ENCODE measurements at places on chromosomes 7 and 10.

DNA sequence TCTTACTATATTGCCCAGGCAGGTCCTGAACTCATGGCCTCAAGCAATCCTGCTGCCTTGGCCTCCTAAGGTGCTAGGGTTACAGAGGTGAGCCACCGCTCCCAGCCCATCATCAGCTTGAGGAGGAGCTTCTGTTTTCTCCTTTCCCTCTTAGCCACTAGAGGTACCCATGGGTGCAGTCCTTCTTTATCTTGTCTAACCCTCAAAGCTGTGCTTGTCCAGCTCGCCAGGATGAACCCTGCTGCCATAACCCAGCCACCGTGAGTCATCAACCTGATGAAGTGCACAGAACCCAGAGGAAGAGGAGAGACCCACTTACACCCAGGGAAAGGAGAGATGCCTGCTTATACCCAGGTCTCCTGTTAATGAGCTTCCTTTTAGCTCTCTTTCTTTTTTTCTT, 133.4 kb downstream of the CUL2 start:
- no peak for DNase-seq

GRCh38 chr7:113289140-113289740, 170.9 kb upstream of the SMIM30 start:
- DNase-seq: no peak

DNA sequence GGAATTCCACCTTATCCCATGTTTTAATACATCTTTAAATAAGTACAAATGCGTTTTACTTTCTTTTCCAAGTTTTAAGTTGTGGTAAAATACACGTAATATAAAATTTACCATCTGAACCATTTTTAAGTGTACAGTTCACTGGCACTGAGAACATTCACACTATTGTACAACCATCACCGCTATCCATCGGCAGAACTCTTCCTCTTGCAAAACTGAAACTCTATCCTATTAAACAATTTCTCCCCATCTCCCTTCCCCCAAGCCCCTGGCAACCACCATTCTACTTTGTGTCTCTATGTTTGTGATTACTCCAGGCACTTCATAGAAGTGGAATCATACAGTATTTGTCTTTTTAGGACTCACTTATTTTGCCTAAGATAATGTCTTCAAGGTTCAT, 33.8 kb downstream of the HIP1 start:
- no peak for DNase-seq

- no peak for DNase-seq
Measured at GRCh38 chr10:49594594-49594993, 15.5 kb upstream of the SLC18A3 start.

DNA sequence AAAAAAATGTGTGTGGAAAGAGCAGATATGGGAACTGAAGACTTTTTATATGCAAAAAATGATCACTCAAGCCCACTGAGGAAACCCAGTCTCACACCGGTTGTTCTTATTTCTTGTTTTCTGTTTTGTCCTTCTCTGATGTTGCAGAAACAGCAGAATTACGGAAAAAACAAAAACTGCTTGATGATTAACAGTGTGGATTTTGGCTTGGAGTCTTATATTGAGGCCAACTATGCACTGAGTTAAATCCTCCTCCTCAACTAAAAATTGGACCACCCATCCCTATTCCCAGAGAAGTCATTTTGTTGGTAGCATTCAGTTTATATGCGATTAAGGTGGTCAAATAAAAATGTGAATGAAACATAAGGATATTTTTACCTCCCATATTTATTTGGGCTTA, 246.1 kb downstream of the LRMDA start:
- no peak for DNase-seq
